ENCODE measurements at places on chromosomes 7 and 10. TPM values are rescaled to one million over a fixed set of nuclear protein-coding genes. Genes with fewer than 3 reads are reported as not detected.
A peak's percentile ranks its signal among the peaks of the same experiment; 100 is the strongest.

DNA sequence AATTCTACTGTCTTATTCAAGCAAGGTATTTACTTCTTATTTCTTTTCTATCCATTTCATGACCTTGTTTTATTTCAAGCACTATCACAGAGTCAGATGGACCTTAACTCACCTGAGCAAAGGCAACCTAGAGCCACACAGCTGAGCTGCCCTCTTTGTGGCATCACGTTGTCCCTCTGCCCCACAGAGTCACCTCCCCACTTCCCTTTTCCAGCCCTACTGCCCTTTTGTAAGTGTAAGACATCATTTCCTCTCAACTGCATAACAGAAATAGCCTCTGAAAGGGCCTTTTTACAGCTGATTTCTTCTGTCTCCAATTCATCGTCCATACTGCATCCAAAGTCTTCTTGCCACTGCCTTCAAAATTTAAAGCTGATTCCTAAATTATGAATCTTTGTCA is 946.0 kb downstream of the NRG3 start:
- DNase-seq: no peak

The TMEM236 gene
- 0.37 TPM for total RNA-seq

- peak; percentile 22 for DNase-seq
These were observed 48.0 kb upstream of the SP8 start for GRCh38 chr7:20834656-20835055.

- peak; percentile 33 for DNase-seq
These were observed 133.7 kb upstream of the RSU1 start for GRCh38 chr10:16950656-16951601.

GRCh38 chr7:113044394-113044793 is 42.2 kb downstream of the GPR85 start:
- no peak for DNase-seq

All from MCF 10A (cell line).